ENCODE measurements at places on chromosomes 1 and 21. TPM values are rescaled to one million over a fixed set of nuclear protein-coding genes. Genes with fewer than 3 reads are reported as not detected.
A peak's percentile ranks its signal among the peaks of the same experiment; 100 is the strongest.

SIK1 gene
- total RNA-seq = 9.6 TPM

DNA sequence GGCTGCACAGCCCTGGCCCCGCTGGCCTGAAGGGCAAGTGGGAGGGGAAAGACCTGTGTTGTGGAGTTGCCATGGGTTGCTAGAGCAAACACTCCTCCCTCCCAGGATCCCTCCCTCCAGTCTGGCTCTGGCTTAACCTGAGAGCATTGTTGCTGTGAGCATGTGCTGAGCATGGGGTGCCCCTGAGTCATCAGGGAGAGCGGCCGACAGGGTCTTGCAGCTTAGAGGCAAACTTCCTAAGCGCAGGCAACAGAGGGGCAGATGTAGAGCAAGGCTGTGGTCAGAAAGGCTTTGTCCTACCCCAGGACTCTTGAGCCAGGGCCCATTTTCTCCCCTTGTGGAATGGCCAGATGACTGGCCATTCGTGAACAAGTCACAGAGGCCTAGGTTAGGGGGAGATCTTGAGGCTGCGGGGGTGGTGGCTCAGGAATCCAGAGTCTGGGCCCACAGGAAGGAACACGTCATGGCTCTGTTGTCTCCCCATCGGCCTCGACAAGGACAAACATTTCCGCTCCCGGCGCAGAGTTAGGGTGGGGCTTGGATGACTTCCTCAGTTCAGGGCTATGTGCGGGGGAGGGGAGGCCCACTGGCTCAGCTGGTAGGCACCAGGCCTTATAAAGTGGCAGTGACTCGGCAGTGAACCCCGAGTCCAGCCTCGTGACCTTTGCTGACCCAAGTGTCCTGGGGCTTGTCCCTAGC lies 362 bp upstream of the DYNLT4 start:
- H3K36me3 ChIP-seq = peaks cover 61% of the 10 kb centered on the region
- peak overlapping the region; percentile 87 for H3K4me3 ChIP-seq
- peak; percentile 94 for DNase-seq

DNA sequence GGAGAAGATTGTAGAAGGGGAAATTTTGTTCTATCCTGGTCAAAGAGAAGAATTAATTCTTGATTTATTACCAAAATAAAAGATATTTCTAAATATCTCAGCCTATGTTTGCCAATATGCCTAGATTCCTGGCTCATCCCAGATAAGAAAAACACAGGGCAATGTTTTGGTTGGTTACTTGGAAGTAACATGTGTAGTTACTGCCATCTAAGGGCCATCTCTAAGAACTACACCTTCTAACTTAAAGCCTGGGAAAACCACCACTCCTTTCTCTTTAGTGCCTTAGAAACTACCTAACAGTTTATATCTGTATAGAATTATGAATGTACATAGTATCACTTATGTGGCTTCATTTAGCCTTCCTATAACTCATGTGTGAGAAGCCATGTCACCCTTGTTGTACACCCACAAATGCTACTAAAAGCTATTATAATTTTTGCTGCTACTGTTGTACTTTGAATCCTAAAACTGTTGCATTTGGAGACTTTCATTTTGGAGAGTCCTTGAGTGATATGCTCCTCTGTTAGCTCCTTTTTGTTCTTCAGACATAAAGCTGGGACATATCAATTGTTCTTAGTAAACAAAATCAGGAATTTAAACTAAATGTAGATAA lies 4.5 kb downstream of the AIM2 start:
- DNase-seq = no peak
- peaks cover 52% of the 10 kb centered on the region for H3K4me1 ChIP-seq
- H3K27ac ChIP-seq = peak overlapping the region; percentile 63
- peak overlapping the region; percentile 42 for H3K4me3 ChIP-seq
- peaks cover 44% of the 10 kb centered on the region for H3K36me3 ChIP-seq
- H3K27me3 ChIP-seq = no peaks in the 10 kb centered on the region

C1orf35 gene
- total RNA-seq = 22.5 TPM
